Fibroblast of lung (primary cell): ENCODE measurements at places on chromosomes 5 and 9. TPM values are rescaled to one million over a fixed set of nuclear protein-coding genes. Genes with fewer than 3 reads are reported as not detected.

- no peaks in the 10 kb centered on the region for H3K27me3 ChIP-seq
- H3K27ac ChIP-seq = peak overlapping the region; percentile 19
- H3K36me3 ChIP-seq = peaks cover 6% of the 10 kb centered on the region
- peaks cover 3% of the 10 kb centered on the region for H3K4me1 ChIP-seq
Measured at GRCh38 chr5:16735101-16736060, 118.6 kb upstream of the RETREG1 start.

DNA sequence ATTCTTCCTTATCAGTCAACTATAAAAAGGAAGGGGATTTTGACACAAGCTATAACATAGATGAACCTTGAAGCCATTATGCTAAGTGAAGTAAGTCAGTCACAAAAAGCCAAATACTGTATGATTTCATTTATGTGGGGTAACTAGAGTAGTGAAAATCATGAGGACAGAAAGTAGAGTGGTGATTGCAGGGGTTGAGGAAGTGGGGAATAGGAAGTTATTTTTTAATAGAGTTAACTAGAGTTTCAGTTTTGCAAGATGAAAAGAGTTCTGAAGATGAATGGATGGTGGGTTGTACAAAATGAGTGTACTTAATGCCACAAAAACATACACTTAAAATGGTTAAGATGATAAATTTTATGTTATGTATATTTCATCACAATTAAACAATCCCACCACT lies 65.4 kb upstream of the FAM174A start:
- no peak overlapping the region for H3K27ac ChIP-seq
- no peaks in the 10 kb centered on the region for H3K27me3 ChIP-seq

DNA sequence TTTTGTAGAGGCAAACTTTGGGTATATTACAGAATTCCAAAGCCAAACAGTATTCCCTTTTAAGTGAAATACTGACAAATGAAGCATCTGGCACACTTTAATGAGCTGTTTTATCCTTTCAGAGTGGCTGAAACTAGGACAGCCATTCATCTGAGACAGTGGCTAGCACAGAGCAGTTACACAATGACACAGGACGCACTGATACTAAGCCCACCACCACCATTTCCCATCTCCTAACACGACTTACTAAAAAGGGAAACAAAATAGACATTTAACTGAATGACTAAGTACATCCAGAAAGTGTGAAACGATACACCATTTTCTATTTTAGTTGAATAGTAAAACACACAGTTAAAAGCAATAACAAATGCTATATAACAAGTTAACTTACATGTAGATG lies 120.4 kb upstream of the RETREG1 start:
- H3K27ac ChIP-seq = no peak overlapping the region
- H3K4me3 ChIP-seq = no peak overlapping the region
- DNase-seq = no peak
- peaks cover 6% of the 10 kb centered on the region for H3K4me1 ChIP-seq
- peaks cover 3% of the 10 kb centered on the region for H3K36me3 ChIP-seq
- H3K27me3 ChIP-seq = no peaks in the 10 kb centered on the region

GRCh38 chr5:168088410-168089173 lies 202.9 kb upstream of the WWC1 start:
- no peak for DNase-seq
- no peaks in the 10 kb centered on the region for H3K36me3 ChIP-seq
- no peak overlapping the region for H3K4me3 ChIP-seq
- H3K27ac ChIP-seq = no peak overlapping the region
- no peaks in the 10 kb centered on the region for H3K27me3 ChIP-seq

GRCh38 chr9:129161534-129161837 lies 16.6 kb downstream of the IER5L start:
- H3K4me3 ChIP-seq = no peak overlapping the region
- peaks cover 10% of the 10 kb centered on the region for H3K4me1 ChIP-seq
- no peaks in the 10 kb centered on the region for H3K36me3 ChIP-seq
- no peaks in the 10 kb centered on the region for H3K27me3 ChIP-seq
- DNase-seq = no peak

- H3K4me3 ChIP-seq = no peak overlapping the region
- H3K27me3 ChIP-seq = peaks cover 26% of the 10 kb centered on the region
- DNase-seq = no peak
- H3K27ac ChIP-seq = no peak overlapping the region
- no peaks in the 10 kb centered on the region for H3K4me1 ChIP-seq
Measured at GRCh38 chr5:73273379-73274050, 100.5 kb downstream of the TMEM174 start.

Gene PCDHGB1
- 1.7 TPM in 2 replicates for polyA plus RNA-seq

Gene IL5
- not detected in 2 replicates for polyA plus RNA-seq

GRCh38 chr5:160537940-160538339 lies 116.3 kb downstream of the PTTG1 start:
- DNase-seq = no peak
- no peaks in the 10 kb centered on the region for H3K27me3 ChIP-seq
- H3K36me3 ChIP-seq = no peaks in the 10 kb centered on the region
- H3K27ac ChIP-seq = no peak overlapping the region

DNA sequence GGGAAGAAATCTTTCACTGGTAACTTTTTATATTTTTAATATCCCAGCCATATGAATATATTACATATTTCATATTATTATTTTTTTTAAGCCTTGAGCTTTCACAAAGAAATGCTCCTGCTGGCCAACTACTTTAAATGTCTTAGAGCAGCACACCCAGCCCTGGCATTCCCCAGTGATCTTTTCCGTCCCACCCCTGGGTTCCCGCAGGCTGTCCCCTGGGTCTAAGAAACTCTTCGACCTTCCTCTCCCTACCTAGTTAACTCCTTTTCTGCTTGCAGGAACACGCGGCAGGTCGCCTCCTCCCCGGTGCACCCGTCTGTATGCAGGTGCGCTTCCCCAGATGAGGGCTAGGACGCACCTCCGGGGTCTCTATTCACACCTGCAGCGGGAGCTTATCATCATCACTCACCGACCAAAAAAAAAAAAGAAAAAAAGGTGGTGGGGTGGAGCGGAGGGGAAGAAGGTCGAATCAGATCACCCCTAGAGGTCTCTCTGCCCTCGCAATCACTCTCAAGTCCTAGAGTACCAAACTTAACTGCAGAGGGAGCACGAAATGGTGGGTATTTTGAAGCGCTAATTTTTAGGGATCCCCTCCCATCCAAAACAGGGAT lies 696 bp downstream of the ZFP62 start:
- no peaks in the 10 kb centered on the region for H3K27me3 ChIP-seq
- DNase-seq = peak; percentile 27
- peaks cover 2% of the 10 kb centered on the region for H3K36me3 ChIP-seq
- H3K4me1 ChIP-seq = no peaks in the 10 kb centered on the region
- H3K27ac ChIP-seq = peak overlapping the region; percentile 75
- H3K4me3 ChIP-seq = peak overlapping the region; percentile 95

Gene CRB2
- not detected in 2 replicates for polyA plus RNA-seq

Gene SOHLH1
- not detected in 2 replicates for polyA plus RNA-seq

DNA sequence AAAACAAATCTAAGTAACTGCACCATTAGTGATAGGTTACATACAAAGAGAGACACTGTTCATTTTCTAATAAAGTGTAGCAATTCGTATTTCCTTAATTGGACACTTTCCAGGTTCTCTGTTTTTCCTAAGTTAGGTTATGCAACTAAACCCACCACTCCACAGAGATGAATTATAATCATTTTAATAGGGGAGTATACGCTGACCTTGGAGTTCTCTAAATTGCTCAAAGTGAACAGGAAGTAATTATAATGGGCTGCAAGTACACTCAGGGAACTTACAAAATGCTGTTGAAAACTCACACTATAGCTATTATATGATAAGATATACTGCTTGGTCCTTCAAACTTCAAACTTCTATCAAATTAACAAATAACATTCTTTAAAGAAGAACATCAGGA lies 18.2 kb upstream of the ADCY2 start:
- no peak overlapping the region for H3K4me3 ChIP-seq
- no peak for DNase-seq
- no peaks in the 10 kb centered on the region for H3K36me3 ChIP-seq

Gene GGTA1
- 0.03 TPM in 1 of 2 replicates, not detected in the other for polyA plus RNA-seq

Gene SLC35D2
- polyA plus RNA-seq = 26.2 and 27.2 TPM in 2 replicates

- H3K36me3 ChIP-seq = no peaks in the 10 kb centered on the region
- H3K27ac ChIP-seq = no peak overlapping the region
- H3K27me3 ChIP-seq = peaks cover 22% of the 10 kb centered on the region
- H3K4me1 ChIP-seq = no peaks in the 10 kb centered on the region
Measured at GRCh38 chr9:93964685-93965084, 9.5 kb upstream of the BARX1 start.

DNA sequence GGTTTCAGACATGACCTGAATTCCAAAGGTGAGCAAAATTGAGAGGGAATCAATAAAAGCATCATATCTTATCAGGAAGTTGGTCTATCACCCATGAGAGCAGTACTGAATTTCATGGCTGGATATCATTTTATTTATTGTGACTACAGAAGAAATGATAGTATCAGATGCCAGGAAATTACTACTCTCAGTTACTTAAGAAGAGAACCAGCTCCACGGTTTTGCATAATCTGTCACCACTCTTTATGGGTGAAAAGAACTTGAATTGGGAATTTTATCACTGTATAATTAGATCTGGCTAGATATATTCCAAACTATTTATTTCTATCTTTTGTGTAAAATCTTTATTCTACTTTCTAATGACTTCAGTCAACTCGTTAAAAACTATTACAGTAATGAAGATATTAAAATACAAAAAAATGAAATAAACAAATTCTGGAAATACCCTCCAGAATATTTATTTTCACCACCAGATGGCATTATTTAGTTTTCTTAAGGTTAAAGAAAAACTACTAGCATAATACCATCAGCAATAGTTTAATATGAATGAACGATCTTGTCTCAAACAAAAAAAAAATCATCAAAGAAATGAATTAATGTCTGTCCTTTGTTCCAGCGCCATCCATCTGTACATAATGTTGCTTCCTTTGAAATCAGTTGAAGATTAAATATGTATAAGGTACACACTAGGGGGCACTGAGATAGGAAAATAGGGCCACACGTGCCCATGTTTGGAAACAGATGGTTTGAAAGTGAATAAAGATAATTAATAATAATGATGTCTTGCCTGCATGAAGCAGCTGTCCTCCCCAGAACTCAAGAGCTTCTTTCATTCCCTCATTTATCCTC lies 84.7 kb upstream of the SLCO6A1 start:
- no peak overlapping the region for H3K27ac ChIP-seq
- no peaks in the 10 kb centered on the region for H3K36me3 ChIP-seq
- no peak overlapping the region for H3K4me3 ChIP-seq

Gene LRRTM2
- 0.33 and 1.8 TPM in 2 replicates for polyA plus RNA-seq

GRCh38 chr5:154962494-154962893 lies 21.6 kb downstream of the MRPL22 start:
- H3K27me3 ChIP-seq = no peaks in the 10 kb centered on the region
- DNase-seq = no peak
- no peak overlapping the region for H3K4me3 ChIP-seq

- H3K27ac ChIP-seq = no peak overlapping the region
- DNase-seq = peak; percentile 29
Measured at GRCh38 chr5:5483880-5484598, 61.6 kb downstream of the ICE1 start.

Gene C9orf50
- polyA plus RNA-seq = 0.14 and 0.16 TPM in 2 replicates

Gene SPINK5
- not detected in 2 replicates for polyA plus RNA-seq

Gene TTC16
- polyA plus RNA-seq = 0.02 TPM in 1 of 2 replicates, not detected in the other

DNA sequence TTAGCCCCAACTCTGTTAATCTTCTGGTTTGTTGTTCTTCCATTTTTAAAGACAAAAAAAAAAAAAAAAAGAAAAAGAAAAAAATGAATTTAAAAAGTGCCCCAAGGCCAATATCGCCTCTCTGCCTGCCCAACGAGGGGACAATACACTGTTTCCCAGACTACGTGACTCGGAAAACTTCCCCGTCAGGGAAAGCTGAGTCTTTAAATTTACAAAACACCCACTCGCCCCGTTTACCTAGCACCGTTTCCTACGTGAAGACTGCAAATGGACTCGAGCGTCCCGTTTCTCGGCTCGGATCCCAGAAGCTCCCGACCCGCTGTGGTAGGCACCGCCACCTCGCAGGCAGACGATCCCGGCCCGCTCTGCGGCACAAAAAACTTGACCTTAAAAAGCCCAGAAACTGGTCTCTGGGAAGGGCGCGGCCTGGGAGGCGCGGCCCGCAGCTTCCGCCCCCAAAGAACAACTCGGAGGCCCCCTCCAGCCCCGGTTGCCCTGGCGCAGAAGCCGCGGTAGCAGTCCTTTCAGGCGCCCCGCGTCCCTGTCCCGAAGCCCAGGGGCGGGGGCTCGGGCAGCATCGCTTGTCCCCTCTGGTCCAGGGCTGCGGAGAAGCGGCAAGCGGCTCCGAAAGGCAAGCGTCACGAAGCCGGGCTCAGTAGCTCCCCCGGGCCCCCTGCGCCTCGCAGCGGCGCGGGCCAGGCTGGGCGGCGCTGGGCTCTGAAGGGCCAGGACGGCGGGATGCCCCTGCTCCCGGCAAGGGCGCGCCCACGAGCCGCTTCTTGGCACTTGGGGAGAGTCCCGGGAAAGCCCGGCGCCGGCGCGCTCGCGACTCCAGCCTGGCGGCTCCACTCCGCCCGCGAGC lies at the start of gene GCNT4:
Gene GCNT4, minus strand, starts transcription at position 367 of the 862 bp plus-strand sequence. CDS start 22,521 bp downstream, outside the sequence.
- no peaks in the 10 kb centered on the region for H3K27me3 ChIP-seq
- peak within 1 kb of the TSS; percentile 66 for H3K4me3 ChIP-seq
- H3K27ac ChIP-seq = peak within 1 kb of the TSS; percentile 83
- peak; percentile 58 for DNase-seq

GRCh38 chr9:70110194-70111041 lies 66.8 kb downstream of the MAMDC2 start:
- no peak overlapping the region for H3K4me3 ChIP-seq
- no peaks in the 10 kb centered on the region for H3K36me3 ChIP-seq
- H3K27ac ChIP-seq = no peak overlapping the region
- H3K27me3 ChIP-seq = no peaks in the 10 kb centered on the region
- H3K4me1 ChIP-seq = peaks cover 7% of the 10 kb centered on the region
- DNase-seq = peak; percentile 64
